ENCODE measurements at places on chromosomes 4 and X.

DNA sequence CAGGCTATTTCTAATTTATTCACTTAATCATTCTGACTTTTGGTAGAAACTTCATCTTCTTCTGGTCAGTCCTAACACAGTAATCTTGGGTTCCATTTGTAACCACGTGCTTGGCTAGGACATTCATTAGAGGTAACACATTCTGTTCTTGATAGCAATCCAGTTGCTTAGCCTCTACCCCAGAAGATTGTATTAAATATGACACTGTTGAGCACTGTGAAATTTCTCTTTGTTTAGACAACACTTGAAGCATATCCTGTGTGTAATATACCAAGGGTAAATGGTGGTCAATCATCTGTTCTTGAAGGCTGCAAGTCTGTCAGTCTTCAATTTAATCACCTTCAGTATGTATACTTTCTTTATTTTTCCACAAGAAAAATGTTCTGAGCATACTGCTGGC is 523.0 kb downstream of the ANKRD50 start:
- DNase-seq: no peak

- no peak for DNase-seq
Observed at GRCh38 chrX:41449615-41450014, 2.5 kb downstream of the NYX start.

DNA sequence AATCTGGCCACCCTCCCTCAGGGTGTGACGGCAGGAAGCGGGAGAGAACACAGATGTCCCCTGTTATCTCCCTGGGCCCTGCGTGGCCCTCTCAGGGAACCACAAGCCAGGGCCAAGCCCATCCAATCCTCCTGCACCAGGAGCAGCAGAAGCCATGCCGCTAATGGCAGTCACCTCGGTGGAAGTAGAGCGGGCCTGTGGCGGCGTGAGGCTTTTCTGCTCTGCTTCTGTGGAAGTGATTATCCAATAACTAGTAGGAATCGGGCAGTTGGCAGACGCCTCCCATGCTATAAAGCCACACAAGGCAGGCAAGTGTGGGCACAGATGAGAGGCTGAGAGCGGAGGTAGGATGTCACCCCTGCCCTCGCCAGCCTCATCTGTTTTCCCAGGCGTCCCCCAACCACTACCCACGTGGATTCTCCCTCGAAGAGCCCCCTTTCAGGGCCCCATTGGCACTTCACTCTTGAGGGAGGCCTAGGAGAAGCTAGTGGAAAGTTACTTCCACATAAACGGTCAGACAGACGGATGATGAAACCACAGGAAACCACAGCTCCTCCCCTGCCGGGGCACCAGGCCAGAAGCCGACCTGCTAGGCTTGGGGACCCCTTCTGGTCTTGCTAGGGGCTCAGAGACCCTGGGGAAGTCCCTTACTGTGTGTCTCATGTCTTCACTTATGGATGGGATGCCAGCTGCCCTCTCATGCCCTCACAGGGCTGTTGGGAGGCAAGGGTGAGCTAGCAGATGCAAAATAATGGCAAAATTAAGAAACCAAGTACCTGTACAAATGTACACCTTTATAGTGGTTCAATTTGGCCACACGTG is 18.8 kb upstream of the TMSB4X start:
- DNase-seq: peak; percentile 80

DNA sequence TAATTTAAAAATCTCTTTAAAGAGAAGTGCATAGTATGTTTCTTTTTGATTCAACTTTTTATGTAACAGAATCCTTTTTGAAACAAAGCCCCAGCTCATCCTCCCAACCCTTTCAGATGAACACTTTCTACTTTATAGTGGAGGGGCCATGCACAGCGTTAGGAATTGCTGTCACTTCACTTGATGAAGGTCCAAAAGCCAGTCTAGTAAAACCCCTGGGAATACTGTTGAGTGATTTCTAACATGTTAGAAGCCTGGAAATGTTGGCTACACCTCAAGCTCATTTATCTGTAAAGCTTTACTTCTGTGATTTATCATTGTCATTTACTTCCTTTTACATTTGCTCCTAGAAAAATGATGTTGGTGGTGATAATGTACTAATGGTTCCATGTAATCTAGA is 1608.9 kb upstream of the TENM3 start:
- DNase-seq: no peak
